CD4-positive, alpha-beta memory T cell (primary cell): ENCODE measurements at places on chromosomes 16 and 17.
A peak's percentile ranks its signal among the peaks of the same experiment; 100 is the strongest.

GRCh38 chr17:46977348-46977747, 1.7 kb downstream of the RPRML start:
- peaks cover 12% of the 10 kb centered on the region for H3K4me1 ChIP-seq
- H3K27ac ChIP-seq = no peak overlapping the region
- H3K36me3 ChIP-seq = no peaks in the 10 kb centered on the region
- peaks cover 21% of the 10 kb centered on the region for H3K27me3 ChIP-seq

DNA sequence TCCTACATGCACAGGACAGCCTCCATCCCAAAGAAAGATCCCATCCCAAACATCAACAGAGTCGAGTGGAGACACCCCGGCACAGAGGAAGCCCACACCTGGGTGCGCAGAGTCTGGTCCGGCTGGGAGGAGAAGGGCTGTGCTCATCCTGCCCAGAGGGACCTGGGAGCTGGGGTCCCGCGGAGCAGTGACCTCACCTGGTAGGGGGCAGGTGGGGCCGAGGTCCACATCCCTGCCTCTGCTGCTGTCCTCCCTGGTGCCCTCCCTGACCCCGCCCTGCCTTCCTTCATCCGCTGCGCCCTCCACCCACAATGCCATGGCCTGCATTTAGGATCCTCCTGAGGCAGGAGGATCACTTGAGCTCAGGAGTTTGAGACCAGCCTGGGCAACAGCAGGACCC, 2.9 kb downstream of the C16orf90 start:
- no peaks in the 10 kb centered on the region for H3K4me1 ChIP-seq
- H3K36me3 ChIP-seq = no peaks in the 10 kb centered on the region
- no peak overlapping the region for H3K4me3 ChIP-seq
- no peak overlapping the region for H3K27ac ChIP-seq
- no peak for DNase-seq

DNA sequence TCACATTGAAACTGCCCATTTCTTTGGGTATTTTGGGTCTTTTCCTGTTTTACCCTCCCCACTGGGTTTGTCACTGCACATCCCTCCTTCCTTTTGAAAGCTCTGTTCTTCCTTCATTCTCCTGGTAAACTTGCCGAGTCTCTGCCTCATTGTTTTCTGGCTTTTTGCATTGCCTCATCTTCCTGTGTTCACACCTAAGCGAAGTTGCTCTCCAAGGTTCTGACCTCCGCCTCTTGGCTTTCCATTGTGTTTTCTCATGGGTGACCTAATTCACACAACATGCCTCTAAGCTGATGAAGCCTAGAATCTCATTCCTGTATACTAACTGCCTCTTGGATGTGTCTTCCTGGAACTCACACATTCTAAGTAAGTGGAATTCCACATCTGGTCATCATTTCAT, 1096.1 kb upstream of the EEF2KMT start:
- no peak overlapping the region for H3K4me3 ChIP-seq
- no peak overlapping the region for H3K27ac ChIP-seq
- no peaks in the 10 kb centered on the region for H3K36me3 ChIP-seq
- H3K27me3 ChIP-seq = no peaks in the 10 kb centered on the region

GRCh38 chr16:27547134-27547533, 2.6 kb downstream of the GTF3C1 start:
- no peak overlapping the region for H3K4me3 ChIP-seq
- no peaks in the 10 kb centered on the region for H3K27me3 ChIP-seq
- peaks cover 40% of the 10 kb centered on the region for H3K4me1 ChIP-seq
- peaks cover 36% of the 10 kb centered on the region for H3K36me3 ChIP-seq
- H3K27ac ChIP-seq = no peak overlapping the region

GRCh38 chr17:67044940-67045339, 586 bp downstream of the CACNG1 start:
- H3K4me3 ChIP-seq = no peak overlapping the region
- H3K27me3 ChIP-seq = no peaks in the 10 kb centered on the region
- no peaks in the 10 kb centered on the region for H3K4me1 ChIP-seq

GRCh38 chr17:32904891-32905290, 23.1 kb upstream of the TMEM98 start:
- no peak for DNase-seq
- H3K36me3 ChIP-seq = no peaks in the 10 kb centered on the region
- no peak overlapping the region for H3K27ac ChIP-seq
- no peak overlapping the region for H3K4me3 ChIP-seq

DNA sequence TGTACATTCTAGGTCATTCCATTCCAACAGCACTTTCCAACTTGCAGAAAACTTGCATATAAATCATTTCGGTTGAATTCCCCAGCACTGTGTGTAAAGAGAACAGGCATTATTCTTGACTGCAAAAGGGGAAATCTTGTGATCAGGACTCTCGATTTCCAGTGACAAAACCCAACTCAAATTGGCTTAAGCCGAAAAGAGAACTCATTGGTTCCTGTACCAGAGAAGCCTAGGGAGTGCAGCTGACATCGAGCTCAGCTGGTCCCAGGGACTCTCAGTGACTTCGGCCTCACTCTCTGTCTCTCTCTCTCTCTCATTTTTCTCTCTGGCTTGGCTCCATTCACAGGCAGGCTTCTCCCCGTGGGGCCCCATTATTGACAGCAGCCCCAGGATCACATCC, 30.7 kb downstream of the CD300LF start:
- peaks cover 17% of the 10 kb centered on the region for H3K4me1 ChIP-seq
- DNase-seq = no peak
- H3K27ac ChIP-seq = no peak overlapping the region
- H3K27me3 ChIP-seq = peaks cover 6% of the 10 kb centered on the region
- no peak overlapping the region for H3K4me3 ChIP-seq

GRCh38 chr16:57023541-57024249, 34.3 kb downstream of the NLRC5 start:
- H3K27ac ChIP-seq = peak overlapping the region; percentile 58
- H3K4me3 ChIP-seq = peak overlapping the region; percentile 11
- DNase-seq = peak; percentile 91
